ENCODE measurements at places on chromosomes 16 and 17.

DNA sequence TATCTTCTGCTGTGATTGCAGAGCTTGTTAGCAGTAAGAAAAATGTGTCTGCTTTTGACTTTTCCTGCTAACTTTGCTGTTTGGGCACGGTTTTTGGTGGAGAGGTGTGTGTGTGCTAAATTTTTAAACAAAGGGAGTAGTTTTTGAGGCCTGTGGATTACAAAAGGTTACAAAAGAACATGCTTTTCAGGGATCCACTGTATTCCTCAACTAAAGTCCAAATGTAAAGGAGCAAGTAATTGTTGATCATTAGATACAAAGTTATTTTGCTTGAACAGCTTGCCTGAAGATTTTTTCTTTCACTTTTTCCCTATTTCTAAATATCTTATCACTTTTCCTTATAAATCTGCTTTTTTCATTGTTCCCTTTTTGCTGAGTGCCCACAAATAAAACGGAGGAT, 2.0 kb downstream of the KPNB1 start:
- DNase-seq, result no peak

GRCh38 chr17:19365833-19366636, 3.5 kb upstream of the B9D1 start:
- no peak for DNase-seq

DNA sequence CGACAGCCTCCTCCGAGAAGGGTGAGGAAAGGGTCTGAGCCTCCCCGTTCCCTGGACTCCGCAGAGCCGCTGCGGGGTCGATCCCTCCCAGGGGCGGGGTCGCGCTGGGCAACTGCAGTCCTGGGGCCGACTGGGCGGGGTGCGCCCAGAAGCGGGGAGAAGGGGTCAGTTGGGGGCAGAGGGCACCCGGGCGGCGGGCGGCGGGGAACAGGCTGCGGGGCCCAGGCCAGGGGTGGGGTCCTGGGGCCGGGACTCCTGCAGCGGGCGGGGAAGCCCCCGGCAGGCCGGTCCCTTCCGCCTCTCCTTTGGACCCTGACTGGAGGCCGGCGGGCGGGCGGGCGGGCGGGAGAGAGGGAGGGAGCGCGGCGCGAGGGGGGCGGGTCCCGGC, 352 bp downstream of the GGNBP2 start:
- no peak for DNase-seq

GRCh38 chr17:6577686-6578263, 21.4 kb upstream of the PITPNM3 start:
- no peak for DNase-seq

GRCh38 chr17:56350592-56350991, 197.3 kb downstream of the ANKFN1 start:
- no peak for DNase-seq
